ENCODE measurements at places on chromosomes 11 and 22.

DNA sequence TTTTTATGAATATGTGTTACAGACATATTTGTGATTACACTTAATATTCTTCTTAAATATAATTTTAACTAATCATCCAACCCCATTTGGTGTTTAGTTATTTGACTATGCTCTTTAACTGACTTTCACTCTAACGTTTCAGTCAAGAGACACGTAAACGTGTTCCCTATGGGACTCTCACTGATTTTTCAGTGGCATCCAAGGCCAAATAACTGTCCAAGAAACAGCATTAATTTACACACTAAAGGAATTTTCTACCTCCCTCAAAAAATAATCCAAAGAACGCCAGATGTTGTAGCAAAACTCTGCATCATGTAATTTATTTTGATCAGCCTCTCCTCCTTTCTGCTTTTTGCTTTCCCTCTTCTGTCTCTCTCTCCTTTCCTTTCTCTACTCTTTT is 44.0 kb upstream of the NOX4 start:
- DNase-seq = no peak

GRCh38 chr11:92632495-92632894 is 337.0 kb upstream of the MTNR1B start:
- DNase-seq = no peak

- no peak for DNase-seq
These were observed 27.1 kb downstream of the NECTIN1 start for GRCh38 chr11:119701591-119702549.

- no peak for DNase-seq
These were observed 5.5 kb downstream of the PLET1 start for GRCh38 chr11:112255067-112255720.

DNA sequence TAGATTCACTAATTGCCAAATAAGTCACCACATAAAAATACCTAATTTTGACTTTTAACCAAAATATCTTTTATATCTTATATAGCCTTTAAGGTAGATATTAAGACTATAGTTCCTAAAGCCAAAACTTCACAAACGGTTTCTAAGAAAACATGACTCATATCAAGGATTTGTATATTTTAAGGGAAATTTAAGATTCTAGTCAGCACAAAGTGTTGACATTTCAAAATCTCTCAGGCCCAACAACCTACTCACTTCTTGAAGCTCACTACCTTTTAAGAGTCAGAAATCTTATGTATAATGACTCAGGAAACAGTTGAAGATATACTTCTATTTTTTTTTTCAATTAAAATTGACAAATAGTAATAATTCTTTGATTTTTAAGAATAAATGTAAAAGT is 221.9 kb downstream of the SBF2 start:
- DNase-seq = no peak

GRCh38 chr11:105693075-105693759 is 83.3 kb downstream of the GRIA4 start:
- DNase-seq = no peak

GRCh38 chr11:63937713-63938478 is 906 bp upstream of the NAA40 start:
- peak; percentile 70 for DNase-seq

DNA sequence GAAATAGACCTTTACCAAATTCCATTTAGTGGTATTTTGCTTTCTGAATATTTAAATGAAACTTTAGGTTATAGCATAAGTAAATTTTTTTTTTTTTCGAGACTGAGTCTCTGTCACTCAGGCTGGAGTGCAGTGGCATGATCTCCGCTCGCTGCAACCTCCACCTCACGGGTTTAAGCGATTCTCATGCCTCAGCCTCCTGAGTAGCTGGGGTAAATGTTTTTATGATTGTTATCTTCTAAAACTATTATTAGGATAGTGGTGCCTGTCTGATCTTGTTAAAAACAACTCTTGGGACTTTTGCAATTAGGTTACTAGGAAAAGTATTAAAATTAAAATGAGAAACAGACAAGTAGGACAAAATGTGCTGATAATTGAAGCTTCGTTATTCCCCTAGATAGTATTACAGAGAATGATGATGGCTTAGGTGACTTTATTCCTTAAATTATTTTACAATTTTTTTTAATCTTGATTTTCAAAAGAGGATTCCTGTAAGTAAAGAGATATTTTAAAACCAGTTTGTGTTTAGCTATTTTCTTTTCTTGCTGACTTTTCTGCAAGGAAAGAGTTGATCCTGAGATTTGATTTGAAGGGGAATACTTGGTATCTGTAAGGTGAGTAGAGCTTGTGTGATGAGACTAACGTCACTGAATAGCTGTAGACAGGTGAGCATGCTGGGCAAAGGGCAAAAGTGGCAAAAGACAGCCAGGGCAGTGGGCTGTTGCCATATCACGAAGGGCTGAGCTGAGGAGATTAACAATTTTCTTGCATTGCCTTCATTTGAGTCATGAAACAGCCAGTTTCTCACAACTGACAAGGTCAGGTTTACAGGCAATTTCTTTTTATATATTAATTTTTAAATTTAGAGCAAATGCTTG is 20.8 kb downstream of the CRKL start:
- DNase-seq = no peak

All from activated effector memory CD4-positive, alpha-beta T cell treated with anti-CD3 and anti-CD28 coated beads, Interleukin-2, amount 50 U/mL, for 16 hours (primary cell).